ENCODE measurements at places on chromosomes 12 and 14. TPM values are rescaled to one million over a fixed set of nuclear protein-coding genes. Genes with fewer than 3 reads are reported as not detected.

Gene PTPN6
- total RNA-seq: 11.0 TPM

DNA sequence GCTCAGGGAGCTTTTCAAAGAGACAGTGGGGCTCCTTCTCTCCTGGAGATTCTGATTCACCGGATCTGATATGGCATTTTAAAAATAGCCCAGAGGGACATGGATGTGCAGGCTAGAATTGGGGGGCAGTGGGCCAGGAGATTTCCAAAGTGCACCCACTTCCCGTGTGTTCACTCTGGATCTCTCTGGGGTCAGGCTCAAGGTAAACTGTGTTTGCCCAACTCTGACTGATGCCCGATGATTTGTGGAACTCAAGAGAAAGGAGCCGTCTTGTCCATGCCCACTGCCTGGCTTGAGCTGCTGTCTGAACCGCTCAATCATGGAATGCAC is 17.9 kb downstream of the FAM181A start:
- H3K27me3 ChIP-seq: no peaks in the 10 kb centered on the region
- H3K4me1 ChIP-seq: peaks cover 51% of the 10 kb centered on the region
- peak overlapping the region; percentile 64 for H3K27ac ChIP-seq
- no peak for DNase-seq

Gene CCNT1
- total RNA-seq: 19.6 TPM

DNA sequence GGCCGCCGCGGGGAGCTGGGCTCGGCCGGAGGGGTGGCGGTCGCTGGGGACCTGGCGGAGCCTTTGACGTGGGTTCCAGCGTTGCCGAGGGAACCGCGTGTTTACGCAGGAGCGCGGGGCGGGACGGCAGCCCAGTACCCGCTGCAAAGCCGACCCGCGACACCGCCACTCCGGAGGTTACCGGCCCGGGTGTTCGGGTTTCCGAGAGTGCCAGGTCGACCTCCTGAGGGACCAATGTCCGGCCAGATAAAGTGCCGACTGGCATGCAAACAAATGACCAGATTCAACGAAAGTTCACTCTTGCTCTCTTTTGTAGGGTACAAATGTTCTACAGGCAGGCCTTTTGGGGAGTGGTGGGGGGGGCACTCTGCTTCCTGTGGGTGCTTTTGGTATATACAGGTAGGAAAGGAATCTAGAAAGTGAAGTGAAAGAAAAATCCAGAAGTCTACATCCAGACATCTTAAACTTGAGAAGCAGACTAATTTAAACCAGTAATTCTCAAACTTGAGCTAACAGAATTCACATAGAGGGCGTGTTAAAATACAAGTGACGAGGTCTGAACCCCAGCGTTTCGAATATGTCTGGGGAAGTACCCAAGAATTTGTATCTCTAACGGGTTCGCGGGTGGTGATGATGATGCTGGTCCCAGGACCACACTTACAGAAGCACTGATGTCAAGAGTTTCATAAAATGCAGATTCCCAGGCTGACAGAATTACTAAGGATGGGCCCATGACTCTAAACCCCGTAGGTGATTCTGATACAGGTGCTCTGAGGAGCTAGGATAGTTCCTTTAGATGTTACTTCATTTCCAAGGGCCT is at the start of gene GPR135:
GPR135 (minus strand) TSS at position 65 of the 820 bp plus-strand sequence. CDS start 154 bp downstream, outside the sequence.
- H3K4me1 ChIP-seq: peaks cover 8% of the 10 kb centered on the region
- peaks cover 7% of the 10 kb centered on the region for H3K36me3 ChIP-seq
- H3K4me3 ChIP-seq: peak within 1 kb of the TSS; percentile 51
- H3K27me3 ChIP-seq: no peaks in the 10 kb centered on the region
- peak within 1 kb of the TSS; percentile 47 for H3K27ac ChIP-seq
- DNase-seq: no peak

Gene FAM90A1
- 0.64 TPM for total RNA-seq

DNA sequence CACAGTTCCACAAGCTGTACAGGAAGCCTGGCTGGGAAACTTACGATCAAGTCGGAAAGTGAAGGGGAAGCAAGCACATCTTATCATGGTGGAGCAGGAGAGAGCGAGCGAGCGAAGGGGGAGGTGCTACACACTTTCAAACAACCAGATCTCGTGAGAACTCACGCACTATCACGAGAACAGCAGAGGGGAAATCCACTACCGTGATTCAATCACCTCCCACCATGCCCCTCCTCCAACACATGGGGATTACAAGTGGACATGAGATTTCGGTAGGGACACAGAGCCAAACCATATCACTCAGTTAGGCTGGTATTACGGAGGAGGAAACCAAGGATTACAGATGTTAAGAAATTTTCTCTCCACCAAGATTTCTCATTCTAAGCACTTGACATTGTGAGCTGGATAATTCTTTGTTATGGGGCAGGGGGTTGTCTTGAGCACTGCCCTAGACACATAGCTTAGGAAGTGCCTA is 262.0 kb upstream of the G2E3 start:
- H3K27me3 ChIP-seq: no peaks in the 10 kb centered on the region
- H3K36me3 ChIP-seq: no peaks in the 10 kb centered on the region
- no peaks in the 10 kb centered on the region for H3K4me1 ChIP-seq
- H3K4me3 ChIP-seq: no peak overlapping the region
- H3K27ac ChIP-seq: no peak overlapping the region
- no peak for DNase-seq

Gene CCDC197
- not detected for total RNA-seq

DNA sequence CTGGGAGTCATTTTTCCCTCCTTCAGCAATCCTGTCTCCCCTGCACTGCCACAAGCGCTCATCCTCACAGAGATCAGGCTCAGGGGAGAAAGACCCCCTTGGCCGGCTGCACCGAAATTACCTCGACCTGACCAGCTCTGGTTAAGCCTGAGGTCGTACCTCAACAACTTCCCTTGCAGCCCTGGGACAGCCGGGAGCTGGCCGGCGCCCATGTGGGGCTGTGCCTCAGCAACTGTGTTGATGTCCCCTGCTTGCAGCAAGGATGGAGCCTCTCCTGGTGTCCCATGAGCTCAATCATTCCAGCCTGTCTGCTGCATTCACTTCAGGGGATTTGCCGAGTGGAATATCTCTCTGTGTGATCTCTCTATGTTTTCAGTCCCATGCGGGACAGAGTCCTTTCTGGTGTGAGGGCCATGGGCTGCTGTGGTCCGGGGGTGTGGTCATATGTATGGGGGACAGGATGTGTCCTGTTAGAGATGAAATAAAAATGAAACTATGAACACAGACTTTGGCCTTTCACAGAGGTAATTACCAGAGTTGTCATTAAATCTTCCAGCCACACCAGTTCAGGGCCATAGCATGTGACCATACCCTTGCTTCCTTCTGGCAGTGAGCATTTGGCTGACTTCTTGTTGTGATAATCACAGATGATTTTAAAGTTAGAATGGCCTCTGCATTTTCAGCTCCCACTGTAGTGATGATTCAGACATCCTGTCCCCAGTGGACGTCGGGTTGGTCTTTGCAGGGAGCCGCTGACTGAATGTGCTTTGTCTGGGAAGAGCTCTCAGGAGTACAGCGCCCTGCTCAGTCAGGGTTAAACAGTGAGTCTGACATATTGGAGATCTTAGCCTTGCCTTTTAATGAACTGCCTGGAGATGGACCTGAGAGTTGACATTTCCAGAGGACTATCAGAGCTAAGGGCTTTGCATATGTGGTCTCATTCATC is 405.9 kb downstream of the AACS start:
- no peak overlapping the region for H3K27ac ChIP-seq
- H3K4me1 ChIP-seq: no peaks in the 10 kb centered on the region
- DNase-seq: no peak
- no peaks in the 10 kb centered on the region for H3K27me3 ChIP-seq
- no peak overlapping the region for H3K4me3 ChIP-seq
- H3K36me3 ChIP-seq: no peaks in the 10 kb centered on the region

DNA sequence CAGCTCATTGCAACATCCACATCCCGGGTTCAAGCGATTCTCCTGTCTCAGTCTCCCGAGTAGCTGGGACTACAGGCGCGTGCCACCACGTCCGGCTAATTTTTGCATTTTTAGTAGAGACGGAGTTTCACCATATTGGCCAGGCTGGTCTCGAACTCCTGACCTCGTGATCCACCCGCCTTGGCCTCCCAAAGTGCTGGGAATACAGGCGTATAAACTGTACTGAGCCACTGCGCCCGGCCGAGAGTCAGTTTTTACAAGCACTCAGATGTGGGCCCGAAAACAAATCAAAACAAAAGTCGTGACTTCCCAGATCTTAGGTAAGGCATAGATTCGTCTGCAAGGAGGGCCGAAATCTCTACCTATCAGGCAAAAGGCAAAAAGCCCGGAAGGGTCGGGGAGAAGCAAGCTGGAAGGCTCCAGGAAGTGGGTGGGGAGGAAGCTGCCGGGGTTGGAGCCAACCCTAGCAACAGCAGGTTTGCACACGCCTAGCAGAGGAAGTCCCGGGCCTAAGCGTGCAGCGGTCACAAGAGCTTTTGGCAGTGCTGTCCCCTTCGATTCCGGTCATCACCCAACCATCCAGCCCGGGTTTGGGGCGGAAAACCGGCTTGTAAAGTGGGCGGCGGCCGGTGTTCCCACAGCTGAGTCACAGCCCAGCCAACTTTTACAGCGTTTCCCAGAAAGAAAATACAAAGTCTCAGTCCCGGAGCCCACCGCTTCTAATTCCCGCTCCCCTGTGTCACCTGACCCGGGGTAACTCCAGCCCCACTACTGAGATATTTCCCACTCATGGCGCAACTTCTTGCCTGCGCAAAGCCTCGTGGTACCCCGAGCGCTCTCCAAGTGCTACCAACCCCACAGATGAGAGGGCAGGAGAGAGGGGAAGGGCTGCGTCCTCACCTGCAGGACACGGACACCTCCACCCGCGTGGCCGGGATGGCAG is 583 bp downstream of the CPNE8 start:
- H3K4me1 ChIP-seq: peaks cover 48% of the 10 kb centered on the region
- H3K36me3 ChIP-seq: no peaks in the 10 kb centered on the region
- no peaks in the 10 kb centered on the region for H3K27me3 ChIP-seq
- peak overlapping the region; percentile 83 for H3K4me3 ChIP-seq

GRCh38 chr12:120659151-120659525 is 18.7 kb downstream of the CABP1 start:
- no peaks in the 10 kb centered on the region for H3K36me3 ChIP-seq
- H3K27ac ChIP-seq: no peak overlapping the region
- H3K27me3 ChIP-seq: no peaks in the 10 kb centered on the region
- no peak overlapping the region for H3K4me3 ChIP-seq
- no peak for DNase-seq
- peaks cover 14% of the 10 kb centered on the region for H3K4me1 ChIP-seq

GRCh38 chr12:116427200-116427930 is 131.8 kb upstream of the MAP1LC3B2 start:
- no peak overlapping the region for H3K27ac ChIP-seq
- no peaks in the 10 kb centered on the region for H3K27me3 ChIP-seq
- H3K36me3 ChIP-seq: no peaks in the 10 kb centered on the region
- DNase-seq: no peak
- H3K4me1 ChIP-seq: no peaks in the 10 kb centered on the region

GRCh38 chr14:72892103-72892878 is 1.6 kb downstream of the DPF3 start:
- no peaks in the 10 kb centered on the region for H3K36me3 ChIP-seq
- H3K4me3 ChIP-seq: peak overlapping the region; percentile 83
- H3K27me3 ChIP-seq: peaks cover 18% of the 10 kb centered on the region
- peaks cover 35% of the 10 kb centered on the region for H3K4me1 ChIP-seq

Gene MDGA2
- total RNA-seq: not detected

DNA sequence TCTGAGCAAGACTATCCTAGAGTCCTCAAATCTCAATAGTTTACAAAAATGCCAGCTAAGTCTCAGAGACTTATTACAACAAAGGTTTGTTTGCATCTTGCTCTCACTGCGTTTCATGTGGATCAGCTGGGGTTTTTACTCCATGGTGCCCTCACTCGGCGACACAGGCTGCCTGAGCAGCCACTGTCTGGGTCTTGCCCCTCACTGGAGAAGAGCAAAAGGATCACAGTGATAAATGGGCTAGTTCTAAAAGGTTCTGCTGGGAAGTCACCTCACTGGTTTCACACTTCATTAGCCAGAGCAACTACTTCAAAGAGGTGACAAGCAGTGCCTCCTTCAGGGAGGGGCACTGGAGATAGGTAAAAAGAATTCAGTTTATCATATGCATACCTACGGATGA is 392.0 kb downstream of the RPL10L start:
- no peaks in the 10 kb centered on the region for H3K36me3 ChIP-seq
- no peak for DNase-seq
- no peak overlapping the region for H3K27ac ChIP-seq
- no peaks in the 10 kb centered on the region for H3K27me3 ChIP-seq
- no peaks in the 10 kb centered on the region for H3K4me1 ChIP-seq

- H3K4me1 ChIP-seq: no peaks in the 10 kb centered on the region
- H3K4me3 ChIP-seq: no peak overlapping the region
- no peak for DNase-seq
- no peak overlapping the region for H3K27ac ChIP-seq
Observed at GRCh38 chr14:39033371-39033770, 69.7 kb downstream of the SEC23A start.

DNA sequence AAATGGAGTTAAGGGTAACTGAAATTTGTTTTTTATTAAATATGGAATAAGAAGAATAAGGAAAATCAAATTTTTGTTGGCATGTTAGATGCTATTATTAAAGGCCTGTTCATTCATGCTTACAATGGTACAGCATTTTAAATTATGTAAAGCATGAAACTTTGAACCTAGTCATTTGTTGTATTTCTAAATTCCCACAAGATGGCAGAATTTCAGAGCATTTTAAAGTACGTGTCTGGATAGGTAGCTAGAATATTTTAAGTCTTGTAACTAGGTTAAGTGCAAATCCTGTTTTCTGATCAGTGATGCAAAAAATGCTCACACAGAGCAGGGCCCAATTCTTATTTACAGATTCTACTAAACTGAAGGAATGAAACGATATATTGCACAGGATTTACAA is 585.6 kb upstream of the MIS18BP1 start:
- no peaks in the 10 kb centered on the region for H3K4me1 ChIP-seq
- no peaks in the 10 kb centered on the region for H3K27me3 ChIP-seq
- no peak overlapping the region for H3K27ac ChIP-seq
- H3K36me3 ChIP-seq: no peaks in the 10 kb centered on the region
- no peak overlapping the region for H3K4me3 ChIP-seq

DNA sequence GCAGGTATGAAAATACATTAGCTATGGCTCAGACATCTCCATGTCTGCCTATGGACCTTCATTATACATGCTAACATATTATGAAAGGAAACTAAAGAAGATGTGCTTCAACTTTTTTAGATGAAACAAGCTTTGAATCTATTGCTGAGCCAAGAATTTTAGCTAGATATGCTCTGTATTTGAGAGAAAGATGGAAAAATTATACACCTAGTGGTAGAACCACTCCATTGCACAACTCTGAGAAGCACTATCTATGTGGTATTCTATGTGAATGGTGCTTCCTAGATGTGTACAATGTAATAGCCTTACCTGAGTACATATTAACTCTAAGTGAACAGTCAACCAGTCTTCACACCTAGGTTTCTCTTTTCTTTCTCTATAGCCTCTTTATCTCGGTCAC is 17.3 kb downstream of the EPYC start:
- H3K36me3 ChIP-seq: no peaks in the 10 kb centered on the region
- DNase-seq: no peak
- H3K4me1 ChIP-seq: no peaks in the 10 kb centered on the region
- H3K27me3 ChIP-seq: no peaks in the 10 kb centered on the region

Gene R3HDM2
- 21.7 TPM for total RNA-seq

- H3K4me1 ChIP-seq: no peaks in the 10 kb centered on the region
- H3K4me3 ChIP-seq: no peak overlapping the region
- H3K27ac ChIP-seq: no peak overlapping the region
Observed at GRCh38 chr12:44812062-44812461, 64.1 kb downstream of the NELL2 start.
